ENCODE measurements at places on chromosomes 2 and 18. TPM values are rescaled to one million over a fixed set of nuclear protein-coding genes. Genes with fewer than 3 reads are reported as not detected.

GRCh38 chr2:99771681-99772333 lies 282.0 kb upstream of the REV1 start:
- no peaks in the 10 kb centered on the region for H3K4me1 ChIP-seq
- H3K4me3 ChIP-seq: no peak overlapping the region
- no peaks in the 10 kb centered on the region for H3K27me3 ChIP-seq
- no peak for DNase-seq

GRCh38 chr2:113981404-113982134 lies 91.7 kb downstream of the ACTR3 start:
- H3K27me3 ChIP-seq: no peaks in the 10 kb centered on the region
- H3K27ac ChIP-seq: no peak overlapping the region
- no peak for DNase-seq
- H3K36me3 ChIP-seq: peaks cover 3% of the 10 kb centered on the region
- H3K4me3 ChIP-seq: no peak overlapping the region

The SERPINB11 gene
- total RNA-seq: not detected

The L3MBTL4 gene
- total RNA-seq: 0.05 TPM

- no peak overlapping the region for H3K27ac ChIP-seq
- H3K36me3 ChIP-seq: no peaks in the 10 kb centered on the region
- H3K27me3 ChIP-seq: no peaks in the 10 kb centered on the region
Observed at GRCh38 chr18:50822756-50823155, 2.9 kb upstream of the MRO start.

All from activated naive CD4-positive, alpha-beta T cell treated with anti-CD3 and anti-CD28 coated beads for 36 hours (primary cell).